ENCODE measurements at places on chromosomes 16 and 17.
A peak's percentile ranks its signal among the peaks of the same experiment; 100 is the strongest.

- no peak for DNase-seq
Observed at GRCh38 chr16:68130520-68130919, 45.4 kb downstream of the NFATC3 start.

DNA sequence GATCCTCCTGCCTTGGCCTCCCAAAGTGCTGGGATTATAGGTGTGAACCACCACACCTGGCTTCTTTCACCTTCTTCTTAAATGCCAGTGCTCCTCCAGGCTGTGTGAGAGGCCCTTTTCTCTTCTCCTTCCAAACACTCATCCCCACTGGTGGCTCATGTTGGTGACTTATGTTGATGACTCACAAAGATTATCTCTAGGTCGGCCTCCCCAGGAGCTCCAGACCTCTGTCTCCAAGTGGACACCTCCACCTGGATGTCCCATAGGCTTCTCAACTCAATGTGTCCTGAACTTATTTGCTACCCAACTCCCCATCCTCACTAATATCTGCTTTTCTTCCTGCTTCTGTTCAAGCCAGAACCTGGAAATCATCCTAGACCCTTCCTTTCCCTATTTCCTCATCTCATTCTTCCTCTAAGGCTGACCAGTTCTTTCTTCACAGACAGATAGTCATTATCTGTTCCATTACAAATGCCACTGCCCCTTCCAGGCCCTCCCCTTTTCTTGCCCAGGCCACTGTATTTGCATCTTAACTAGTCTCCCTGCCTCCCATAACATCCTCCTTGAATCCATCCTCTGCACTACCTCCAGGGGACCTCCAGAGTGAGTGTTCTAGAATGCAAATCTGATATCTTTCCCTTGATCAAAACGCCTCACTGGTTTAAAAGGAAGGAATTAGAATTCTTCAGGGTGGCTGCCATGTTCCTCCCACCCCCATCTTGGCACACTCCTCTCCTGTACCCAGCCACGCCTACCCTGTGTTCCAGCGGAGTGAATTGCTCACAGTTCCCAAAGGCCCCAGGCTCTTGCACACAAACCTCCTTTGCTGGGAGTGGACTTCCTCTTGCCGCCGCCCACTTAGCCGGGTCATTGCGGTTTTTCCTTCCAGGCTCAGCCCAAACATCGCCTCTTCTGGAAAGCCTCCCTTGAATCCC lies 34.8 kb upstream of the FBXO47 start:
- DNase-seq, result peak; percentile 36

GRCh38 chr17:6474906-6475305 lies 30.7 kb downstream of the PIMREG start:
- no peak for DNase-seq

- no peak for DNase-seq
Observed at GRCh38 chr16:88497561-88498462, 44.7 kb downstream of the ZFPM1 start.

DNA sequence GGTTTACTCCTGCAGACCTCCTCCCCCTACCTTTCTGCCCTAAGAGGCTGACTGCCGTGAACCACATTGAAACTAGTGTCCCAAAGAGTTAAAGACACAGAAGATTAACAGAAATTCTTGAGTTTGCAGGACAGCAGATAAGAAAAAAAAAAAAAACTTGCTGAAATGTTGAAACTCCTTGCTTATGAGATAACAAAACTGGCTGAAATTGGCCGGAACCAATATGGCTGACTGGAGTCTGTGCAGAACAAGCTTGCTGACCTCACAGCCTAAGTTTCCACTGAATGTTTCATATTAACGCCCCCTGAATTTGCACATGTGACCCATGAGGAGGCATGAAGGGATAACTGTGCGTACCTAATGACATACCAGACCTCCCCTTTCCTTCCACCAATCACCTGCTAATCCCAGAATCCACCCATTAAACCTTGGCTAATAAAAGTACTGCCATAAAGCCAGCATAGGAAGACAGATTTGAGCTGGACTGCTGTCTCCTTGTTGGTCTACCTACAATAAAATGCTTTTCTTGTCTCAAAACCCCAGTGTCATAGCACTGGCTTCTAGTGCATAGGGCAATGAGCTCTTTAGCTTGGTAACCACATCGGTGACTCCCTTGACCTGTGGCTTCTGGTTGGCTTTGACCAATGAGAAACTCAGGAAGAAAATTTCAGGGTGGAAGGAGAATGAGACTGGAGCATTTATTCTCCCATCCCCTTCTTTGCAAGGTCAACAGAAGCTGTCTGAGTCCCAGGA lies 80.1 kb downstream of the PMP22 start:
- DNase-seq, result no peak

DNA sequence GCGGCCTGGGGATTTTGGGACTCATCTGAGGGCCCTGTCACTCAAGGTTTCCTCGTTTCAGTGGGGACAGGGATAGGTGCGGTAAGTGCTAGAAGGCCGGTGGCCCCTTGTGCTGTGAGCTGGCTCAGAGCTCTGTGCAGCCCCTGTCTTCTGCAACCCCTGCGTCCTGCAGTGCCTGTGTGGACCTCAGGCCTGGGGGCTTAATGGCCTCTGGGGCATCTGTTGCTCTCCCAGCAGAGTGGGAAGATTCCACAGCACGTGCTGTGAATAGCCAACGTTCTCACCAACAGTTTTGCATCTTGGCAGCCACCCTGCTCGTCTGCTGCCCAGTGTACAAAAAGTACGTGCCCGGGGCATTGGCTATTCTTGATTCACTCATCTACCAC lies 4.9 kb downstream of the FOXC2 start:
- no peak for DNase-seq

DNA sequence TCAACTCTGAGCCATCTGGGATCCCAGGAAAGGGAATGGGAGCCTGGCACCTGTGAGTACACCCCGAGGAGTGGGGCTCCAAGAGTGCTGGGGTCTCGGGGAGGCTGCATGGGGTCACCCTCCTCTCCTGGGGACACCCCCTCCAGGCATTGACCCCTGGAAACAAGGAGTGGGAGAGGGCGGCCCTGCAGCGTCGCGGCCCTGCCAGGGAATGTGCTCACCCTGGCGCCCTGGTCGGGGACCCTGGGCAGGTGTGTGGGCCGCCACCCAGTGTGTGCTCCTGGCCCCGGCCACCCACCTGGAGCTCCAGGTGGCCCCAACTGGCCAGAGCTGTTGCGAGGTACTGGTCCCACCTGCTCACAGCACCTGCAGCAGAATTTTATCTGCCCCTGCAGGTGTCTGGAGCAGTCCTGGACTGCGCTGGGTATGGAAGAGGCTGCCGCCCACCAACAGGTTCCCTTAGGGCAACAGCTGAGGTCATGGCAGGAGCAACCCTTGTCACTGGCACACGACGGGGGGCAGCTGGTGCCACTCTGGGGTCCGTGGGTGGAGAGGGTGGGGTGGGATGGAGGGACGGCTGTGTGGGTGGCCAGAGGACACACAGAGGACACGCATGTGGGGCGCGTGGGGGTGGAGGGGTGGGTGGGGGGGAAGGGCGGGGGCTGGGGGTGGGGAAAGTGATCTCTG lies 5.4 kb upstream of the PABPN1L start:
- DNase-seq, result no peak
